Ascending aorta (tissue), 2 donors: ENCODE measurements at places on chromosomes 7 and 10. TPM values are rescaled to one million over a fixed set of nuclear protein-coding genes. Genes with fewer than 3 reads are reported as not detected.

The GRM8 gene
- total RNA-seq: not detected

The GRM3 gene
- total RNA-seq: not detected

The BBIP1 gene
- 1.5 TPM for total RNA-seq

DNA sequence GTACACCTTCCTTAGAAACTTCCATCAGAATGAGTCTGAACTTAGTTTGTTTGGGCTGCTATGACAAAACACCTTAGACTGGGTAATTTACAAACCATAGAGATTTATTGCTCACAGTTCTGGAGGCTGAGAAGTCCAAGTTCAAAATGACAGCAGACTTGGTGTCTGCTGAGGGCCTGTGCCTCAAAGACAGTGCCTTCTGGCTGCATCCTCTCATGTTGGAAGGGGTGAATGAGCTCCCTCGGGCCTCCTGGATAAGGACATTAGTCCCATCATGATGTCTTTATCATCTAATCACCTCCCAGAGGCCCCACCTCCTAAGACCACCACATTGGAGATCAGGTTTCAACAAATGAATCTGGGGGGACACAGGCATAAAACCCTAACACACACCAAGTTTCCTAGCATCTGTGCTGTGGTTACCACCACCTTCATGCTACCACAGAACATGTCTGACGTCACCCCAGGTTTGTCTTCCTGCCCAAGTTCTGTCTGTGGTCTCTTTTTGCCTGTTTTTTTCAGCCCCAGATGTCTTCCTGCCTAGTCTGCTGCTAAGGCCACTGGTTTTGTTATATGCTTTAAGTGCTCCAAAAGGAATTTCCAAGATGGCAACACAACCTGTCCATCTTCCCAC is 150.9 kb upstream of the COBL start:
- no peak for DNase-seq
- no peaks in the 10 kb centered on the region for H3K27me3 ChIP-seq
- H3K27ac ChIP-seq: no peak overlapping the region
- H3K4me1 ChIP-seq: no peaks in the 10 kb centered on the region
- H3K4me3 ChIP-seq: no peak overlapping the region

The TAS2R39 gene
- total RNA-seq: not detected

DNA sequence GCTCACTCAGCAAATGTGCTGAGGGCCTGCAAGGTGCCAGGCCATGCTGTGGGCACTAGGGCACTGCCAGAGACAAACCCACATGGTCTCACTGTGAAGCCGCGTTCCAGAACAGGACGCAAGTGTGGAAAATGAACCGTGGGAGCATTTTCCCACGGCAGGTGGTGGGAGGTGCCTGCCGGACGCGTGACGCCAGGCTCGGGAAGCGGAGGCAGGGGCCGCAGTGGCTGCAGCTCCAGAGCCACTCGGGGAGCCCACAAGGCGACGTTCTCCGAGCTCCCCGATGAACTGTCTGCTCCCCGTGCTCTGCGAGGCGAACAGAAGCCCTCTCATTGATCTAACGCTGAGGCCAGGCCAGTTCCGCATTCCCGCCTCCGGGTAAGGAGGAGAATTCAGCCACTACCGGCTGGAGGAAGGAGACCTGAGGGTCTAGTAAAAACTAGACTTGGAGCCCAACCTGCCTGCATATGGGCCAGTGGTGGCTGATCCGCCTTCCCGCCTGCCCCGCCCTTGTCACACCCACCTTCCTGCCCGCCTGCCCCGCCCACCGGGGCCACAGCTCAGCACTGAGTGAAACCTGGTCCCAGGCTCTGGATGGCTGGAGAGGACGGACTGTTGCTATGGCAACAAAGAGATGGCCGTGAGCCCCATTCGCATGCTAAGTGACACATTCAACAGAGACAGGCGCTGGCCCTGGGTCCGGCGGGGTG is 13.1 kb downstream of the ADGRA1 start:
- H3K36me3 ChIP-seq: no peaks in the 10 kb centered on the region
- H3K4me1 ChIP-seq: no peaks in the 10 kb centered on the region
- H3K4me3 ChIP-seq: no peak overlapping the region
- no peak for DNase-seq
- H3K27me3 ChIP-seq: no peaks in the 10 kb centered on the region
- H3K27ac ChIP-seq: no peak overlapping the region

DNA sequence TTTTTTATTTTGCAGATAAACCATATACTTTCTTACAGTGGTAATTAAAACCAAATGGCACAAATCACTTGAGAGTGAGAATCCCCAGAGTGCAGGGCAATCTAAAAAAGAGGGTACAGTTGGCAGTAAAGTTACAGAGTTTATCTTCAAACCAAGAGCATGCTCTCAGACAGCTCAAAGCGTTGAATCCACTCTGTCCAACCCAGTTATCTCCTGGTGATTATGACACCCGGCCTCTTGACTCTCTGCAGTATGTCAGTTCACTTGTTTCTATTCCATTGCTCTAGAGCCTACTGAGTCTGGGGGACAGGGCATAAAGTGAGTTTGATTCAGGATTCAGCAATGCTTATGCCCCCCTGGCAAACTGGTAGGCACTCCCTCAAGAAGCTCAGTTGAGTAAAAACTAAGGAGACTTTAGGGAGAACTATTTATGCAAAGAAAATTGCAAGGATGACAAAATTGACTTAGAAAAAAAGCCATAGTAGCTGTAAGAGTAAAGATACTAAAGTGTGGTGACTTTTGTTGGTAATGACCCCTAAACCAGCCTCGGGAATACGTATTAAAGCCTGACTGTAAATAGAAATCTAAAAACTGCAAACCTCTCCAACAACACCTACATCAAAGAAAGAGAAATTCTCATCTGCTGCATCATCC is 55.5 kb downstream of the COL1A2 start:
- H3K27me3 ChIP-seq: no peaks in the 10 kb centered on the region
- DNase-seq: no peak
- H3K36me3 ChIP-seq: no peaks in the 10 kb centered on the region
- no peak overlapping the region for H3K4me3 ChIP-seq
- no peaks in the 10 kb centered on the region for H3K4me1 ChIP-seq
- no peak overlapping the region for H3K27ac ChIP-seq

- H3K36me3 ChIP-seq: no peaks in the 10 kb centered on the region
- no peak for DNase-seq
- H3K27me3 ChIP-seq: no peaks in the 10 kb centered on the region
- no peaks in the 10 kb centered on the region for H3K4me1 ChIP-seq
- no peak overlapping the region for H3K4me3 ChIP-seq
Observed at GRCh38 chr7:38893061-38893460, 15.9 kb downstream of the VPS41 start.

DNA sequence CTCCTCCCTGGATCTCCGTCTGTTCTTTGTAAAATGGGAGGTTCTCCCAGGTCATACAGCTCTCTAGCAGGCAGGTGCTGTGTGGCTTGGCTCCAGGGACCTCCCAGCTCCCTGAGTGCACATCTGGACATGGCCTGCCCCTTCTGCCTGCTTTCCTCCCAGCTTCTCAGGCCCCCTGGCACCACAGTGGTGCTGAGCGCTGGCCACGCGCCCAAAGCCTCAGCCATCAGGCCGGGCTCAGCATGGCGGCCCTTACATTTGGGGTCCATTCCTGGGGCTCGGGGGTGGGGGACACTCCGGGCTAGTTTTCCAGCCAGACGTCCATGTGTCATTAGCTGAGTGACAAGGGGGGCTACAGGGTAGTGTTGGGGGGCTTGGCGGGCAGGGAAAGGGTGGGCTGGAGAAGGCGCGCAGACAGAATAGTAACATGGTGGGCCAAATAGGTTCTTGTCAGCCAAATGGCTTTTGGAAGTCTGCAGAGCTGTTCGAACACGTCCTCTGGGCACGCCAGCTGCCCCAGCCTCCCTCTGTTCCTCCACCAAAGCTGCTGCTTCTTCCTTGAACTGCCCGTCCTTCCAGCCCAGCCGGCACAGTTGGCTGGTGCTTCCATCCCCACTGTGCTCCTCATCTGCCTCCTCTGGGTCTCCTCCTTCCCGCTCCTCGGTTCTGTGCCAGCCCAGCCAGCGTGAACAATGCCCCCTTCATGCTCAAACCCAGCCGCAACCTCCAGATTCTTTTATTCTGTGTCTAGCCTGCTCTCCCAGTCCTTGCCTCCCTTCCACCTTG is 65.9 kb downstream of the GOLGA7B start:
- H3K36me3 ChIP-seq: no peaks in the 10 kb centered on the region
- H3K27me3 ChIP-seq: no peaks in the 10 kb centered on the region
- no peak overlapping the region for H3K27ac ChIP-seq

GRCh38 chr7:73891178-73891885 is 30.4 kb downstream of the TMEM270 start:
- H3K36me3 ChIP-seq: no peaks in the 10 kb centered on the region
- no peaks in the 10 kb centered on the region for H3K27me3 ChIP-seq
- H3K4me3 ChIP-seq: no peak overlapping the region
- peaks cover 18% of the 10 kb centered on the region for H3K4me1 ChIP-seq
- peak overlapping the region; percentile 93 for H3K27ac ChIP-seq

- H3K4me1 ChIP-seq: no peaks in the 10 kb centered on the region
- no peak overlapping the region for H3K27ac ChIP-seq
- no peaks in the 10 kb centered on the region for H3K36me3 ChIP-seq
- no peaks in the 10 kb centered on the region for H3K27me3 ChIP-seq
- DNase-seq: no peak
- H3K4me3 ChIP-seq: no peak overlapping the region
Observed at GRCh38 chr7:11557627-11558026, 274.4 kb downstream of the THSD7A start.

- no peak overlapping the region for H3K27ac ChIP-seq
- no peaks in the 10 kb centered on the region for H3K27me3 ChIP-seq
- DNase-seq: no peak
- no peaks in the 10 kb centered on the region for H3K4me1 ChIP-seq
- no peaks in the 10 kb centered on the region for H3K36me3 ChIP-seq
Observed at GRCh38 chr10:71513936-71514335, 117.2 kb downstream of the CDH23 start.

The CPN1 gene
- total RNA-seq: not detected

The TMEM176A gene
- 31.5 TPM for total RNA-seq

DNA sequence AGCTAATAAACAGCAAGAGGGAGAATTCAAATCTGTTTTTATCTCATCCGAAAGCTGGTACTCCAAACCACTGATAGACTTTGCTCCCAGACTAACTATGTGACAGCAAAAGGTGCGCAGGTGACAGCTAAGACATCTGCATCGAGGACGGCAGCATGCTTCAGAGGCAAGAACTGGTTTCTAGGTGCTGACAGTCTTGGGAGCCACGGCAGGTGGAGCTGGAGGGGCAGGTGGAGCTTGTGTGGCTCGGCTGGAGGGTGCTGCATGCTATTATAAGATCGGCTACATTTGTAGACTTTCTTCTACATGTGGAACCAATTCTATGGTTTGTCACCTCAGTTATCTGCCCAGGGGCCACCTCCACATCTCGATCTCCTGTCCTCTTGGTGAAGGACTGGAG is 21.8 kb upstream of the MMP21 start:
- H3K27ac ChIP-seq: no peak overlapping the region
- no peaks in the 10 kb centered on the region for H3K27me3 ChIP-seq
- peaks cover 35% of the 10 kb centered on the region for H3K36me3 ChIP-seq
- H3K4me3 ChIP-seq: no peak overlapping the region
- peak; percentile 61 for DNase-seq
- no peaks in the 10 kb centered on the region for H3K4me1 ChIP-seq

- no peak for DNase-seq
- H3K27ac ChIP-seq: peak overlapping the region; percentile 77
- H3K27me3 ChIP-seq: no peaks in the 10 kb centered on the region
- H3K4me1 ChIP-seq: peaks cover 17% of the 10 kb centered on the region
Observed at GRCh38 chr7:18494821-18495408, 634 bp upstream of the HDAC9 start.

The ITGA8 gene
- 231 TPM for total RNA-seq

DNA sequence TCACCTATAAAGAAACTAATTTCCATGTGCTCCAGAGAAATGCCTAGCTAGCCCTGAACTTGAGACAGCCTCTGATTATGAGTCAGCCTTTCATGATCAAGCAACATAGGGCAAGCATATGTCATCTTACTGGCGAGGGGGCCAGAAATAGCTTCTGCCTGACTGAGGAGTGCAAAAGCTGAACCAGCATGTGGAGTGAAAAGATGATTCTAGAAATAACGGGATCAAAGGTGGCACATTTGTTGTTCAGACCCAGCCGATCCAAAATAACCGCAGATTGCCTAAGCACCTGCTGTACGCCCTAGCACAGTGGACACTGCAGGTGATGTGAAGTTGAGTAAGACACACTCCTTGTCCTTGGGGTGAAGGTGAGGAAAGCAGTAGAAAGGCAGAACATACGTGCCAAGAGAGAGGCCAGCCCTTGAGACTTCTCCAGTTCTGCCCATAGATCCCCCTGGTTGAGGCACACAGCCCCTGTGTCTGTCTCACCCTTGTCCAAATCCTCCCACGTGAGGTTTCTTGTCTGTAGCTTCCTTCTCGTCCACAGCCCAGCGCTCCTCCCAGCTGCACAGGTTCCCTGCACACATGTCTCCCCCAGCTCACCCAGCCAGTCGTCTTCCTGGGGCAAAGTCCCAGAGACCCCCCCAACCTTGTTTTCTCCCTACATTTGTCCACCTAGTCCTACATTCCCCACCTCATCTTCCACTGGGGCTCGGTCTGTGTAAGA is 2.8 kb upstream of the BCL7B start:
- no peak overlapping the region for H3K4me3 ChIP-seq
- no peaks in the 10 kb centered on the region for H3K36me3 ChIP-seq
- no peak overlapping the region for H3K27ac ChIP-seq
- no peak for DNase-seq

GRCh38 chr7:141697211-141697871 is 4.6 kb downstream of the DENND11 start:
- no peak overlapping the region for H3K27ac ChIP-seq
- H3K27me3 ChIP-seq: no peaks in the 10 kb centered on the region
- H3K4me1 ChIP-seq: peaks cover 22% of the 10 kb centered on the region
- no peak overlapping the region for H3K4me3 ChIP-seq
- no peaks in the 10 kb centered on the region for H3K36me3 ChIP-seq
- no peak for DNase-seq
